ENCODE measurements at places on chromosomes 1 and 21.

DNA sequence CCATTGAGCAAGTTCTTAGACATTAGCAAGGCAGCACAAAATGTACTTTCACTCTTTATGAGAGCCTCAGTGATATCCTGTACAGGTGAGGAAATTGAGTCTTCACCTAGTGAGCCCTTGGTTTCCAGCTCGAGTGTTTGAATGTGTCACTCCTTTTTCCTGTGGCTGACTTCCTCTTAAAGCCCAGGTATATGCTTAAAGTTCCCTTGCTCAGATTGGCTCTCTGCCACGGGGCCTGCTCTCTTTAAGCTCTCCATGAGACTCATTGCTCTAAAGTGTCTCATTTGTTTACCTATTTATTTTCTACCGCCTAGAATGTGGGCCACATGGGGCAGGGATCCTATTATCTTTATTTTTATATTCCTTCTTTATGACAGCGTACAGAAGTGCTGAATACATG, 324.9 kb downstream of the SIPA1L2 start:
- no peak for DNase-seq

- DNase-seq, result no peak
These were observed 19.5 kb downstream of the ZMYM4 start for GRCh38 chr1:35287807-35288640.

- DNase-seq, result no peak
These were observed 3.1 kb upstream of the RGS13 start for GRCh38 chr1:192632641-192633532.

GRCh38 chr21:31185663-31186062, 147.4 kb upstream of the KRTAP19-8 start:
- no peak for DNase-seq

- no peak for DNase-seq
These were observed 38.4 kb upstream of the PRDM2 start for GRCh38 chr1:13661539-13661938.

All from stimulated activated CD4-positive, alpha-beta T cell treated with anti-CD3 and anti-CD28 coated beads, Interleukin-4, amount 100 ng/mL, for 1 hour (primary cell).